Activated naive CD4-positive, alpha-beta T cell treated with anti-CD3 and anti-CD28 coated beads, Interleukin-2, amount 50 U/mL, for 16 hours (primary cell): ENCODE measurements at places on chromosomes 7 and 10.

DNA sequence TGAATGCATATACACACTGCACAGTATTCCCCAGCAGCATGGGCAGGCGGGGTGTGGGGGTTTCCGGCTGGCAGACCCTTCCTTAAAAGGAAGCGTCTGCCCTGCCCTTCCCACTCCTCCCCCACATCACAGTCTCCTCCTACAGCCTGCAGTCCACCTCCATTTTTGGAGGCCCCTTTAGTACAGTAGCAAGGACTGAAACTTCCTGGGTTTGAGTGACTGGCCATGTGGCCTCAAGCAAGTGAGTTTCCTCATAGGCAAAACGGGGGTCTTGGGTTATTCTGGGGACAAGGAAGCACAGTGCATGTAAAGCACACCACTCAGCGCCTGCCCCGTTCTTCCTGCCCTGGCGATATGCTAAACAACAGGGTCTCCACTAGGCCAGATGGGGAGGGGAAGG is 62.1 kb upstream of the COL13A1 start:
- DNase-seq = no peak

DNA sequence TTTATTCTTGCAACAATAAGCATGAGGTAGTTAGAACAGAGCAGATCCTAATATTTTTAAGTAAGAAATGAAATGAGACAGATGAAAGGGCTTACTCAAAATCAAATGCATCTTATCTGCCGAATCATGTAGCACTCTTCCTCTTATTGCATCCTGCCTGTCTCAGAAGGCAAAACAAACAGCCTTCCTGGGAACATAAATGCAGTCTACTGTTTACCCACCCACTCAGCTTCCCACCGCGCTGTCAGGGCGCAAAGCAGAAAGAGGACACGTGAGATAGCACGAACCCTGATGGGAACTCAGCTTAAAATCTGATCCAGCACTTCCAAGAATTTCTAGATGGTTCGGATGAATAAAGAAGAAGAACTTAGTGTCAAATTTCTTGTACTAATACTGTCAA is 114.4 kb upstream of the CDK1 start:
- DNase-seq = no peak

- DNase-seq = no peak
These were observed 8.0 kb downstream of the VENTX start for GRCh38 chr10:133245439-133246235.

DNA sequence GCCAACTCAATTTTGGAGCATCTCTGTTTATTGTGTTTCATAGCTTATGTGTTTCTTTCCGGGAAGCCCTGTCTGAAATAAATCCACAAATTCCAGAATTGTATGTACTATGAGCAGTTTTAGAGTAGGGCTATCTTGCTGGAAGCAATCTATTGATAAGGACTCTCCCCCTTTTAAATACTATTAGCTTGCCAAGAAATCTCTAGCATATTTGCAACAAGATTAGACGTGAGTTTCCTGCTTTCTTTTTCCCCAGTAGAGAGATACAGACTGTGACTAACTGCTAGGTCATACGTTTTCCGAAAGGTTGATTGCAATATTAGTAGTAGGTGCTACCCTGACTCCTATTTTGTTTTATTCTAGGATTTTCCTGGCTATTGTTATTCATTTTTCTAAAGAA is 277.0 kb downstream of the MALRD1 start:
- DNase-seq = no peak

DNA sequence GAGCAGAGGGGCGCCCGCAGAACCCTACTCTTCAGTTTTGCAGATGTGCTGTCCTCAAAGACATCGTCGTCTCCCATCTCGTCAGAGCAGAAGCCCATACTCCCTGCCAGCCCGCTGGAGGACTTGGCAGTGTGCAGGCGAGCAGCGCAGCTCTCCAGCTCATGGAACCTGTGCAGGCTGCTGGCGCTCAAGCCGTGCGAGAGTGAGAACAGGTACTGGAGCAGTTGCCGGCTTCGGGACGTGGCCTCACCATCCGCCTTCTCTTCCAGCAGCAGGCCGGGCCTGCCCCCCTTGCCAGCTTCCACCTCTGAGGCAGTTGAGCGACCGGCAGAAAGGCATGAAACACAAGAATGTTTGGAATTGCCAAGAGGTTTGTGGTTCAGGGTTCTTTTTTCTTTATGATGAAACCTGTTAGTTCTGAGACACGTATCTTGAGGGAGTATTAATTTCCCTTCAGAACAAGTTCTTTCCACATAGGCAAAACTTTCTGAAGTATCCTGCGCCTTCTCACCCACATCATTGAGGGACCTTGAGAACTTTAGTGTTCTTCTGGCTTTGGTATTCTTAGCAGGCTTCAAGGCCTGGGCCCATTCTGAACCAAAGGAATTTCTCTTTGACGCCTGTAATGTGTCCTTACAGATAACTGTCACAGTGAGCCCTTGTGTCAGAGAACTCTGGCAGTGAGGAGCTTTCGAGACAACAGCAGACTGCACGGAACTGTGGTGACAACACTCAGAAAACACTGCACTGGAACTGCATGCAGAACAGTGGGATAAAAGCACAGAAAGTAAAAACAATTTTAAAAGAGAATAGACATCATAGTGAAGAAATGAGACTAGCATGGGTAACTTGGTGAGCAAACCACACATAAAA is 89.5 kb downstream of the ALOX5 start:
- no peak for DNase-seq

DNA sequence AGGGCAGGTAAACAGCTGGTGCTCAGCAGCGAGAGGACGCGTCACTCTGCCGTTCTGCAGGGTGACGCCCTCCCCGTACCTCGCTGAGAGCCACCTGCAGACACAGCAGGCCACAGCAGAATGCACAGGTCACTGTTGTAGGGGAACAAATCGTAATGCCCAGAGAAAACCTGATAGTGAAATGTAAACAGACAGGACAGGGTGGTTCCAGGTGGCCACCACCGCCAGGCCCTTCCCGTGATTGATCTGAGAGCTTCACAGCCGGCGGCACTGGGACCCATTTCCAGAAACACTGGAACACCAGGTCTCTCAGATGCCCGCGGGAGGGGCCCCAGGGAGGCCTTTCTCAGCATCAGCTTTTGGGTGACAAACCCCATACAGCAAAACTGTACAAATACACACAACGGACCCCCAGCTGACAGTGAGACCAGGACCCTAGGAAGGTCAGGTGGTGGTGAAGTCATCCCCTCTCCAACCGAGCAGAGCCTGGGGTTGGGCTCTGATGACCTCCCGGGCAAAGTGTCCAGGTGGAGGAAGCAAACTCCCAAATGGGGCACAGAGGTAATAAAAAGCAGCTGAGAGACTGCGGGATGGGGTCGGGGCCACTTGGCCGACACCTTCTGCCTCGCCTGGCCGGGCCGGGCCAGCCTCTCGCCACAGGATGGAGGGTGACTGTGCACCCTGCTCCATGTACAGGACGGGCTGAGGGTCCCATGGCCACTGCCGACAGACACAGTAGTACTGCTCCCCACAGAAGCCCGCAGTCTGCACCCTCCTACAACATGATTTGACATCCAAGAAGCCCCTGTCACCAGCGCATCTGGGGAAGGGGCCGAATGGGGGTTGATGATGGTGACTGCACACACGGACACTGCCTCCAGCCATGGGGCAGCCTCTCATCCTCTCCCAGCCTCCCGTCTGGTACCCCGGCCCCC is 4.6 kb downstream of the BHLHA15 start:
- DNase-seq = no peak

DNA sequence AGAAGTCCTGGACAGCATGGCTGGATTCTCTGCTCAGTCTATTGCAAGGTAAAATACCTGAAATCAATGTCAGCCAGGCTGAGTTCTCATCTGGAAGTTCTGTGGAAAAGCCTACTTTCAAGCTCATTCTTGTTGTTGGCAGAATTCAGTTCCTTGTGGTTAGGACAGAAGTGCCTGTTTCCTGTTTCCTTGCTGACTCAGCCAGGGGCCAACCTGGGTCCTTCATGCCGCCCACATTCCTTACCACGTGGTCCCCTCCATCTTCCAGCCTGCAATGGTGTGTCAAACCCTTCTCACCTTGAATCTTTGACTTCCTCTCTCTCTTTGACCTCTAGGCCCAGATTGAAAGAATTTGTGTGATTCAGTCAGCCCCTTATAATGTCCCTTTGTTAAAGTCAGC is 197.1 kb upstream of the STK17A start:
- no peak for DNase-seq

DNA sequence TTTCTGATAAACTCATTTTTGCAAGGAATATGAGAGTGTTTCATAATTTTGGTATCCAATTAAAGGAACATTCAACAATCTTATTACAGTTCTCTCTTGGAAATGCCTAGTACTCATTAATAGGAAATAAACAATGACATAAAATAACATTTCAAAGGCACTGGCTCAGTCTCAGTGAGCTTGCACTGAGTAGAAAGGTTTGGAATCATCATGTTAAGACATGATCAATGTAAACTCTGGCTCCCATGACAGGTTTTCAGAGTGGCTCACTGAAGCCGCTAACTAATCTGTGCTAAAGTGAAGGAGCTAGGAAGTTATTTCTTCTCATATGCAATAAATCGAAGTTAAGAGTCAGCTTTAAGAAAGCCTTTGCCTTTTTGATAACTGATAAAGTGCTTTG is 203.3 kb upstream of the HGF start:
- no peak for DNase-seq

- DNase-seq = no peak
These were observed 19.2 kb downstream of the OR2A14 start for GRCh38 chr7:144142187-144142586.

- no peak for DNase-seq
These were observed 86.0 kb downstream of the FANK1 start for GRCh38 chr10:125982260-125982948.

DNA sequence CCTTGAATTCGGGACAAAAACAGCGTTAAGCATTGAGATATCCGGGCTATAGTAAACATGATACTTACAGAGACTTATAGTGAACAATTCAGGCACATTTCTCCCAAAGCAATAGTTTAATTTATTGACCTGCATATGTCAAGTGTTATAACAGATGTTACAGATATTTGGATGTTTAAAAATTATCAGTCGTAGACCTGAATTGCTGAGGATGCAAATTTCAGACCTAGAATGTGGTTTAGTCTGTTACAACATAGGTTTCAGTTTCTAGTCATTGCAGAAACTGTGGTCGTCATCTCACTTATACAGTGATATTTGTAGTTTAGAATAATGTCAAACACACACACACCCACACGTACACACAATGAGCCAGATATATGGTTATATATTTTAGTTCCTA is 85.2 kb downstream of the VTI1A start:
- no peak for DNase-seq

GRCh38 chr10:102467971-102468438 is 16.7 kb upstream of the C10orf95 start:
- no peak for DNase-seq
